ENCODE measurements at places on chromosomes 6 and 20.

- DNase-seq, result no peak
Measured at GRCh38 chr6:111480988-111481822, 1.8 kb downstream of the REV3L start.

GRCh38 chr6:157983406-157984119, 1.9 kb downstream of the SYNJ2 start:
- no peak for DNase-seq

DNA sequence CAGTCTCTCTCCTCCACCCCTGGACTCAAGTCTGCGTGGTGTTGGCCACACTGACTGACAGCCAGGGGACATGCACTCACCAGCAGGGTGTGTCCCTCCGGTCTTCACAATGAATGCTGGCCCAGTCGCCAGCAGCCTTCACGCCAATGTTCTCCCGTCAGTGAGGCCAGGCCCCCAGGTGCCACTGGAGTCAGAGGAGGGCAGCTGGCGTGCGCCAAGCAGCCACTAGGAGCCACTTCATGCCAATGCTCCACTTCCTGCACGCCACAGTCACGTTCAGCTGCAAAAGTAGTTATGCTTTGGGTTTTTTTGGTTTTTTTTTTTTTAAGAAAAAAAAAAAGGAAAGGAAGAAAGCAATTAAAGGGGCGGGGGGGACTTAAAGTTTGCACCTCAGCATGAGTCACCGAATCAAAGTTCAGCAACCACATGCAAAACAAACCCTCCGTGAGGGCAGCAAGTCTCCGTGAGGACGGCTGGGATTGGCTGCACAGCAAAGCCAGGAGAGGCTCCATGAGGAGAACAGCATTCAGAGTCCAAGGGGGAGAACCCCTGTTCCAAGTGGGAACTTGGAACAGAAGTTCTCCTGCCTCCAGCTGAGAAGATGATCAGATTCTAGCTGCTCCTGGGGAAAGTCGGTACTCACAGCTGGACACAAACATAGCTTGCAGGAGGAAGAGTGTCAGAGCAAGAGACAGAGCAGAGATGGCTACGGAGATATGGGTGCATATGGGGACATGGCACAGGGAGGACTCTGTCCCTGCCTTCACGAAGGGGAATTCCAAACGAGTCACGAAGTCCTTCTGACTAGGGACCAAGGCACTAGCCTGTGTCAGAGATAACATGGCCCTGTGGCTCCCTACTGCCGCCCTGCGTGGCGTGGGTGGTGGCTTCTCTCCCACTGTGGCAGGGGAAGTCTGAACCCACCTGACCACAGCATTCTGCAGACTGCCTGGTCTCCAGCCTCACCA, at the start of gene ZC3H12D:
TSS of gene ZC3H12D (minus strand) at position 282 of the 968 bp plus-strand sequence. CDS start 10,471 bp downstream, outside the sequence.
- no peak for DNase-seq

DNA sequence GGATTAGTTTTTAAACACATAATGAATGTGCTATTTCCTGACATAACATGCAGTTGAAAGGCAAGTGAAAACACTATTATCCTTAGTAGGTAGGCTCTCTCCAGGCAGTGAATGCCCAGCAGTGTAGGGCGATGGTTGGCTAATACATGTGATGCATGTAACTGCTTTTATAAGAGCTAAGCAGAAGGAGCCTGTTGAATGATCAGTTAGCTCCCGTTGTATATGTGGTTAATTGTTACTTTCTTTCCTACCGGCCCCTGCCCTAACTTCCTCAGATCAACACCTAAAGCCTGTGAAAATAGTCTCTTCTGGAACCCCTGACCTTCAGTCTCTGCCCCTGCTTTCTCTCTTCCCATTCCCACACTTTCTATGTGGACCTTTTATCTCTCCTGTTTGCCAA, 10.5 kb downstream of the SOX4 start:
- DNase-seq, result no peak

GRCh38 chr6:140082867-140083297, 708.4 kb upstream of the CITED2 start:
- DNase-seq, result no peak

- DNase-seq, result no peak
Measured at GRCh38 chr6:166119116-166119911, 48.3 kb downstream of the TBXT start.

DNA sequence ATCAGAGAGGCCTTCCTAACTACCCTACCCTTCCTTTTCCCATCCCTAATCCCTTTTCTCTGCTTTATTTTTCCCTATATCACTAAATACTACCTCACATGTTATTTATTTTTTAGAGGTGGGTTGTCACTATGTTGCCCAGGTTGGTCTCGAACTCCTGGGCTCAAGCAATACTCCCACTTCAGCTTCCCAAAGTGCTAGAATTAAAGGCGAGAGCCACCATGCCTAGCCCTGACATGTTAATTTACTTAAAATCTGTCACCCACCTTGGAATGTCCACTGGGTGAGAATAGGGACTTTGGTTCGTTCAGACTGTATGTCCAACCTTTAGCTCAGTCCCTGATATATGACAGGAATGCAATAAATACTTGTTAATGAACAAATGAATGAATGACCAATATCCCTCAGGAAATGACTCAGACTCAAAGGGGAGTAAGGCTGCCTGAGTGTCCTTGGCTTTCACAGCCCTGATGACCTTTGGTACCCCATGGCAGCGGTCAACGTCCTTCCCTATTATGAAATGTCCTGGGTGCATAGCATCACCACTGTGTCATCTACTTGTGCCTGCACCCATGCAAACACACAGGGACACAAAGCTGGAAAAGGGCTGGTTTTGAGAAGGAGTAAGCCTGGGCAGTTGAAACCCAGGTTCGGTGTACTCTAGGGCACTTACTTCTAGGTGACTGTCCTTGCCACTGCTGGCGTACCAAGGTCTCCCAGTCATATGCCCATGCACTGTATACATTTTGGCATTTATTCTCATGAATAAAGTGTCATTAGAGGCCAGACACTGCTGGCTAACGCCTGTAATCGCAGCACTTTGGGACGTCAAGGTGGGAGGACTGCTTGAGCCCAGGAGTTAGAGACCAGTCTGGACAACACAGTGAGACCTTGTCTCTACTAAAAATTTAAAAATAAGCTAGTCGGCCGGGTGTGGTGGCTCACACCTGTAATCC, 26.5 kb downstream of the BCL2L1 start:
- DNase-seq, result no peak

DNA sequence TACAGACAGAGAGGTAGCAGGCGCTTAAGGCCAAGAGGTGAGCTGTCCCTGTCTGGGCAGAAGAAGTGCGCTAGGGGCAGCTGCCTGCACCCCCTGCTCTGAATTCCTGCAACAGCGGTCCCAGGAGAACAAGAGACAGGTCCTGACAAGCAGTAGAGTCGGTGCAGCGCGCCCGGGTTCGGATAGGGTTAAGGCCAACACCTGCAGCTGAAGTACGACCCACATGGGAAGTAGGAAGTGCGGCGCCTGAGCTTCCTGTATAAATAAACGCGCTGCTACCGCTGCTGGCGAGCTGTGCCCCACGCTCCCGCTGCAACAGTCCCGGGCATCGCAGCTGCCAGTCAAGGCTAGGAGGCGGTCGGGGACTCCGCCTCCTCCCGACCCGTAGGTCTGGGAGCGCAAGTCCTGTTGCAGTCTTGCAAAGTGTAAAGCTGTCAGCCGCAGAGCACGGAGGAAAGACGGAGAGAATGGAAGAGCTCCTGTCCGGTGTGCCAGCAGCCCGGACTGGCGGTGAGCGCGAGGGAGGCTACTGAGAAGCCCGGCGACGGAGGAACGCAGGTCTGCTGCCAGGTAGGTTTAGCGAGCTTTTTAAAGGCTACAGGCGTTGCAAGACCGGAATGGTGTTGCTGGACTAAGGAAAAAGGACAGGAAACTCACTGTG, at the start of gene RNF144B:
TSS of gene RNF144B (plus strand) at position 290 of the 661 bp plus-strand sequence. CDS start 12,185 bp downstream, outside the sequence.
- DNase-seq, result peak; percentile 36

DNA sequence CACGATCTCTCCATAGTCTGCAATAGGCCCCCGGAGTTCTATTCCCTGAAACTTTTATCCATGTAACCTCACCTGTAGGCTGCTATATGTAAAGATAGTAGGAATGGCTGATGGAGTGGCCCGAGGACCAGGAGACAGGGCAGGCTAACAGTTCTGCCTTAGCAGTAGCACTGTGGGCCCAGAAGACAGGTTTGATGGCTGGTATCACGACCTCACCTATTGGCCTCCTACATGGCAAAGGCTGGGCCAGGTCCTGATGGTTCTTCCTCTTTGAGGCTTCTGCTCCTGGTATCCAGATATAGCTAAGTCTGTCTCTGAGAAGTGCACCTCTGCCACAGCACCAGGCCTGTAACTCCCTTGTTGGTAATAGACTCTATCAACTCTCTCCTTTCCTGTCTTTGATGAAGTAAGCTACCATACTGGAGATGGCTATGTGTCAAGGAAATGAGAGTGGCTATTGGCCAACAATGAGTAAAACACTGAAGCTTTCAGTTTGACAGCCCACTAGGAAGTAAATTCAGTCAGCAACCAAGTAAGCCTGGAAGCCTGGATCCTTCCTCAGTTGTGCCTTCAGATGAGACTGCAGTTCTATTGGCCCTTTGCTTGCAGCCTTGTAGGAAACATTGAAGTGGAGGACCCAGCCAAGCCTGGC, 5.7 kb downstream of the SPEF1 start:
- no peak for DNase-seq

DNA sequence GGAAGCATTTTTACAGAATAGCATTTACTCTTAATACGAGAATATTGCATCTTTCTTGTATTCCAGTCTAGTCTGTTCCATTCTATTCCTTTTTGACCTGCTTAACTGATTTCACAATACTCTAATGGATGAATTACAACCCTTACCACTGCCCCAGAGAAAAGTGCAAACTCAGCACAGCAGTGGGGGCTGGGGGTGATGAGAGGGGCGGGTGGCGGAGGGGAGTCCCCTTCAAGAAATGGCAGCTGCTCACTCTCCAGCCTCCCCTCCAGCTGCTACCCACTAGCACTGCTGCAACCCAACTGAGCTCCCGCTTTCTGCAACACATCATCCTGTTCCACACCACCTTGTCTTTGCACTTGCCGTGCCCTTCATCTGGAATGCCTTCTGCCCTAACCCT, 30.1 kb downstream of the PIM1 start:
- no peak for DNase-seq

GRCh38 chr20:35474303-35474871, 19.0 kb downstream of the CEP250 start:
- no peak for DNase-seq

DNA sequence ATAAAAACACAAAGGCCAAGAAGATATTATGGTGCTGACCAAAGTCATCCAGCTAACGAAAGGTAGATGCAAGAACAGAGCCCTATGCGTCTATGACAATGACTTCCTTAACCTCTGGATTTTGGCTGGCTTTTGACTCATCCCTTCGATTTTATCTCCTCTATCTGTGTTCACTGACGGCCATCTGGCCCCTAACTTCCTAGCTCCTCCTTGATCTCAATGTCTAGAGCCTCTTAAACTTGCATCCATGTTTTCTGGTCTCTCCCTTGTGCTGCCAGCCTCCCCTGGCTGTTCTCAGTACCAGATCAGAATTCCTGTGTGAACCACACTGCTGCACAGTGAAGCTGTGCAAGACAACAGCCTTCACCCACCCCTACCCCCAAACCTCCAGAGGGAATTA, 452.9 kb downstream of the UTRN start:
- DNase-seq, result no peak

DNA sequence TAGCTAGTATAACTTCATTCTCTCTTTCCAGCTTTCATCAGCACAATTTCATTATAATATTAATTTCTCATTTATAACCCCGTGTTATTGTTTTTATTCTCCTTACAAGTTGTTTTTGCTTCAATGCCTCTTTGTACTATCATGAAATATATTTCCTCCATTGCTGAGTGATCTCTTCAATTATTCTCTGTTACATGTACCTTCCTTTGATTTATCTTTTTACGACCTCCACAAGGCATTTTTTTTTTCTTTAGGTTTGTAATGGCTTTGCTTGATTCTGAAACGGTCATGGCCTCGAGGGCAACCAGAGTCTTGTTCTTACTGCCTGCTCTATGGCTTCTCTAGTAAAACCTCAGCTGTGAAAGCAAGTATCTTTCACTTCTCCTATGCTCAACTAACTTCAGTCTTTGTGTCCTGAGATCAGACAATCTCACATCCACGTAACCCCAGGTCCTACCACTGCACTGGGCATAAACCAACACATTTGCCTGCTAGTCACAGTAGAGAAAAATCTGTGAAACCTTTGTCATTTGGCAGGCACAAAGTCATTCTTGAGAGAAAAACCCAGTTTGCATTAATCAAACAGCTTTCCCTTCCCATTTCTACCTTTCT, 119.9 kb downstream of the UST start:
- DNase-seq, result no peak
